ENCODE measurements at places on chromosomes 2 and 18.

GRCh38 chr2:72803151-72803550 is 22.7 kb downstream of the EXOC6B start:
- no peak for DNase-seq

DNA sequence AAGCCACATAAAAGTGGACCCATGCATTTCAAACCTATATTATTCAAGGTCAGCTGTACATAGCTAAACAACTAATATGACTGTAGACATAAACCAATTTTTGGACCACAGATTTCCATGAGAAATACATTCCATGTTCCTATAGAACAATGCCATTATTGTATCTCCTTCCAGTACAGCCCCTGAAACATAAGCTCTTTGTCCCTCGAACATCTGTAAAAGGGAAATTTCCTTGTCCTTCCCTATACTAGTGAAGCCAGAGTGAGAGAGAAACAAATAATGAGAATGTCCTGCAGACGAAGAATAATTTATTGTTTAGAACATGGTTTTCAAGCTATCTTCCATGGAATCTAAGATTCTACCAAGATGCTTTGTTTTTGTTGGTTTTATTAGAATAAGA is 75.3 kb downstream of the GORASP2 start:
- no peak for DNase-seq

GRCh38 chr2:137938204-137938603 is 26.1 kb upstream of the HNMT start:
- DNase-seq: no peak

- DNase-seq: no peak
Observed at GRCh38 chr2:232028631-232029030, 67.1 kb downstream of the DIS3L2 start.

GRCh38 chr18:11830585-11830984 is 20.6 kb upstream of the CHMP1B start:
- no peak for DNase-seq

DNA sequence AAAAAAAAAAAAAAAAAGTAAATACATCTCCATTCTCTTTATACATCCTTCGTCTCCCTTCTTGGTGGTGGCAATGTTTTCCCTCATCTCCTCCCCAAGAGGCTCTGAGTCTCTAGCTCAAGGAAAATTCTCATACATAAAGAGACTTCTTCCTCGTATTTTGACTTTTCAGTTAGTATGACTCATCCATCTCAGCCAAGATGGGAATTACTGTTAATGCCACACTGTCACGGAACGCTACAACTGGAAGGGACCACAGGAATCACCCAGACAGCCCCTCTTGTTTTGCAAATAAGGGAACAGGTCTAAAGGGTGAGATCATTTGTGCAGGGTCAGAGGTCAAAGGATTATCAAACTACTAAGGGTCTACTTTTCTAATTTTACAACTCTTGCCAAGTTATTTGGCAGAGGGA is 19.5 kb downstream of the NFE2L2 start:
- no peak for DNase-seq

DNA sequence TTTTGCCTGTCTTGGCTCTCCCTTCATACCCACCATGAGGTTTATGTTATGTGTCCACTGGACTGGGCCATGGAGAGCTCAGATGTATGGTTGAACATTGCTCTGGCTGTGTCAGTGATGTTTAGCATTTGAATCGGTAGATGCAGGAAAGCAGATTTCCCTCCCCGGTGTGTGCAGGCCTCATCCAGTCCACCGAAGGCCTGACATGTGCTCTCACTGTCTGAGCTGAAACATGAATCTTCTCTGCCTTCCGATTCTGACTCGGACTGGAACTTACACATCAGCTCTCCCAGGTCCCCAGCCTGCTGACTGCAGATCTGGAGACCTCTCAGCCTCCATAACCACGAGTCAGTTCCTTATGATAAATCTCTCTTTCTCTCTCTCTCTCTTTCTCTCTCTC is 72.4 kb upstream of the SLC66A3 start:
- no peak for DNase-seq

- DNase-seq: no peak
Observed at GRCh38 chr18:7596147-7596546, 29.0 kb downstream of the PTPRM start.

- no peak for DNase-seq
Observed at GRCh38 chr2:216284708-216285107, 87.6 kb downstream of the MARCHF4 start.

DNA sequence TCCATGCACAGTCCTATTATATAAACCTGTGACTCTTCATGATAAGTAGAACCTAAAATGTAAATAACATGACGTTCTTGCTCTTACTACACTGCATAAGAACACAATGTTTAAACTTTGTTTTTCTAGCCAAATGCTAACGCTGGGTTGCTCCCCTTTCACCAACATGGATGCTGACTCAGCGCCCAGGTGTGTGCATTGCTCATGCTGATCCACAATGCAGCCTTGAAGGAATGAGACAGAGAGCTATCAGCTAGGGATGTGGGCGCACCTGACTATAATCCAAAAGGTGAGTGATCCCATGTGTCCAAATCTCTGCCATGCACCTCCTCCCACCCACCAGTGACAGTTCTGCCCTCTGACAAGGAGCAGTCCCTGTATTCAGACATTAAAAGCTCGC is 235.0 kb downstream of the IRS1 start:
- DNase-seq: no peak

GRCh38 chr2:239396881-239397681 is 3.7 kb downstream of the HDAC4 start:
- DNase-seq: no peak

DNA sequence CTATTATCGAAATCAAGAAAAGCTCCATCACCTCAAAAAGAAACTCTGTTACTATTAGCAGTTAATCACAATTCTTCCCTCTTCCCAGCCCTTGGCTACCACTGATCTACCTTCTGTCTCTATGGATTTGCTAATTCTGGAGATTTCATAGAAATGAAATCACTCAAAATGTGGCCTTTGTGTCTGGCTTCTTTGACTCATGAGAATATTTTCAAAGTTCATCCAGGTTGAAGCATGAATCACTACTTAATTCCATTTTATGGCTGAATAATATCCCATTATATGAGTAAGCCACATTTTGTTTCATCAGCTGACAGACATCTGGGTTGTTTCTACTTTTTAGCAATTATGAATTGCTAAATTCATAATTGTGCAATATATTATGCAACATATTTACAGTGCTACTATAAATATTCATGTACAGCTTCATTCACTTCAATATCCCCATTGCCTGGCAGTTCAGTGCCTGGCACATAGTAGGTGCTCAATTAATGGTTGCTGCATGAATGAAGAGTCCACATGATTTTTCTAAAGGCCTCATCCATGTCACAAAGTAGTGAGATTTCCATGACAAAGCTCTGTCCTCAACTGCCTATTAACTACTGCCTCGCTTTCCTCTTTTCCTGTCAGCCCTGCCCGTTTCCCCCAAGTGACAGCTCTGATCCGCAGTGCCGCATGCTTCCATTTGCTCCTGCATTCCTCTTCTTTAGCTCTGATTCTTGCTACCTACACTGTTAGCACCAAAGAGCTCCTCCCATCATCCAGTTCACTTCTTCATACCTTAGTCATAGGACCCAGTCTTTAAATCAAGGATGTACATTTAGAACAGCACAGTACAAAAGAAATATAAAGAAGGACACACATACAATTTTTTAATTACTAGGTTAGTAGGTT is 32.8 kb downstream of the CCDC93 start:
- no peak for DNase-seq

GRCh38 chr2:217103752-217104545 is 244.1 kb upstream of the TNP1 start:
- no peak for DNase-seq
